ENCODE measurements at places on chromosomes 2 and 18.
A peak's percentile ranks its signal among the peaks of the same experiment; 100 is the strongest.

DNA sequence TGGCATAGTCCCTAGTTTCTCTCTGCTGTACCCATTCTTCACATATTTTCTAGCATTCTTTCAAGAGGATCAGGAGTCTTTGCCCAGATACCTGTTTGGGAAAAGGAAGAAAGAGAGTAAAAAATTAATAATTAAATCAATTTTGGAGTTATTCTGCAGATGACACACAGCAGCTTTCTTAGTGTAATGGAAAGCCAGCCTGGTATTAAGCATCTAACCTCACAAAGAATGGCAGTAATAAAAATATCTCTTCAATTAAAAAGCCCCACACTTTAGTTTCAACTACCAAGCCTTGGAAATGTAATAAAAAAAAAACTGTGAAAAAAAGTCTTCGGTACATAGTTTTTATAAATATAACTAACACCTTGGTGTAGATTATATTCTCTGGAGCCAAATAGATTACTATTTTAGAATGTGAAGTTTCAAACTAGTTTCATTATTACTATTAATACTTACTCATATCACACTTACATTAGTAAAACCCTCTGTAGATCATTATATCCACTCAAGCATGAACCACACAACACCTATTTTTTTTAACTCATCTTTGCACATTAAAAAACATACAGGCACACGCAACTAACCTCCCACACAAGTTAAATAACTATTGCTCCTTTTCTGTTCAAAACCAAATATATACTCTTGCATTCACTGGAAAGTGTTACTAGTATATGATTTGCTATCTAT is 90.9 kb downstream of the GPD2 start:
- DNase-seq: no peak

GRCh38 chr2:71974846-71975245 is 172.8 kb downstream of the CYP26B1 start:
- DNase-seq: no peak

- no peak for DNase-seq
These were observed 69.7 kb upstream of the BOD1L2 start for GRCh38 chr18:57077005-57077765.

GRCh38 chr2:15521641-15522181 is 39.4 kb downstream of the NBAS start:
- peak; percentile 4 for DNase-seq

All from DMS 273 treated with DMSO at 0.1 percent for 48 hours (cell line).